ENCODE measurements at places on chromosomes 3 and 15. TPM values are rescaled to one million over a fixed set of nuclear protein-coding genes. Genes with fewer than 3 reads are reported as not detected.

GCSAM gene
- total RNA-seq: 1.2 TPM

DNA sequence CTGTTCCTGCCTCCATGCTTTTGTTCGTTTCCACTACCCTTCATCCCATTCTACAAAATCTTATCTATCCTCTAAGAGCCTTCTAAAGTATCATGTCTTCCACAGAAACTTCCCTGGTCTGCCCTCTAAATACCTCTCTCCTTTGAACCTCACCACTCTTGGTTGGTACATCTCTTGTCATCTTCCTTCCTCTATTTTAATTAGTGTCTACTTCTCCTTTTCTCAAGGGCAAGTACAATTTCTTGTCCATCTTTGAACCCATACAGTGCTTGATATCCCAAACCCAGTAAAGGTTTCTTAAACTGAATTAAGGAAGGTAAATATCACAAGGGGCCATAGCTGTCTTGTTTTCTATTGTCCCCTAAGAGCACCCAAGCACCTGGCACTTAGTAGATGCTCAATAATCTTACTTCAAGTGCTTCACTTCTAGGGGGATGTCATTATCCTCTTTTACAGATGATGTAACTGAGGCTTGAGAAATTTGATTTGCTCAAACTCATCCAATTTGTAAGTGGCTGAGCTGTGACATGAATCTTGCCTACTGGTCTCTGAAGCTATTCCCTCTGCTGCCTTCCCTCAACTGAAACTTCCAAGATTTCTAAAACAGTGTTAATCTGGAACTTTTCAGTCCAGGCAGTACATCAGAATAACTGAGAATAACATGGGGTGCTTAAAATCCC, 2.6 kb upstream of the DAPK2 start:
- peaks cover 6% of the 10 kb centered on the region for H3K4me1 ChIP-seq
- DNase-seq: no peak
- no peak overlapping the region for H3K4me3 ChIP-seq
- no peaks in the 10 kb centered on the region for H3K36me3 ChIP-seq

DNA sequence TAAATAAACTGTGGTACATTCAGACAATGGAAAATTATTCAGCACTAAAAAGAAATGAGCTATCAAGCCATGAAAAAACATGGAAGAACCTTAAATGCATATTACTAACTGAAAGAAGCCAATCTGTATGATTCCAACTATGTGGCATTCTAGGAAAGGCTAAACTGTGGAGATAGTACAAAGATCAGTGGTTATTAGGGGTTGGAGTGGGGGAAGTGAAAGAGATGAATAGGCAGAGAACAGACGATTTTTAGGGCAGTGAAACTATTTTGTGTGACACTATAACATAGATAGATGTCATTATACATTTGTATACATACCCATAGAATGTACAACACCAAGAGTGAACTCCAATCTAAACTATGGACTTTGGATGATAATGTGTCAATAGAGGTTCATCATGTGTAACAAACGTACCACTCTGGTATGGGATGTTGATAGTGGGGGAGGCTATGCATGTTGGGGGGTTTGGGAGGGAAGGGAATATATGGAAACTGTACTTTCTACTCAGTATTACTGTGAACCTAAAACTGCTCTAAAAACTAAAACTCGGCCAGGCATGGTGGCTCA, 29.0 kb downstream of the RAB27A start:
- no peak overlapping the region for H3K4me3 ChIP-seq
- peaks cover 13% of the 10 kb centered on the region for H3K36me3 ChIP-seq
- peaks cover 2% of the 10 kb centered on the region for H3K4me1 ChIP-seq
- no peak for DNase-seq

- no peaks in the 10 kb centered on the region for H3K27me3 ChIP-seq
- no peak for DNase-seq
- H3K36me3 ChIP-seq: peaks cover 28% of the 10 kb centered on the region
- peaks cover 12% of the 10 kb centered on the region for H3K4me1 ChIP-seq
Measured at GRCh38 chr15:41443275-41443674, 26.4 kb downstream of the RTF1 start.

TGM4 gene
- 0.09 TPM for total RNA-seq

Measured in mesothelial cell of epicardium (in vitro differentiated cells).